ENCODE measurements at places on chromosomes 2 and 18. TPM values are rescaled to one million over a fixed set of nuclear protein-coding genes. Genes with fewer than 3 reads are reported as not detected.

DIS3L2 gene
- total RNA-seq, result 29.9 TPM

FEV gene
- not detected for total RNA-seq

EDAR gene
- total RNA-seq, result not detected

OR6B3 gene
- total RNA-seq, result not detected

LIPG gene
- total RNA-seq, result 0.24 TPM

PMAIP1 gene
- 7.5 TPM for total RNA-seq

GPAT2 gene
- 10.2 TPM for total RNA-seq

LBX2 gene
- 2.1 TPM for total RNA-seq

EN1 gene
- 22.9 TPM for total RNA-seq

ARHGAP28 gene
- total RNA-seq, result 56.2 TPM

SPC25 gene
- 0.49 TPM for total RNA-seq

CCDC142 gene
- 27.6 TPM for total RNA-seq

EFR3B gene
- 0.16 TPM for total RNA-seq

UGT1A1 gene
- not detected for total RNA-seq

ABHD1 gene
- 0.24 TPM for total RNA-seq

RTKN gene
- total RNA-seq, result 19.2 TPM

MYO5B gene
- 0.12 TPM for total RNA-seq

ANKZF1 gene
- total RNA-seq, result 24.8 TPM

SPAST gene
- 19.4 TPM for total RNA-seq

SP100 gene
- total RNA-seq, result 122 TPM

FHOD3 gene
- total RNA-seq, result 23.5 TPM

PLA2R1 gene
- 30.8 TPM for total RNA-seq

HAAO gene
- total RNA-seq, result 7.0 TPM

FOXD4L1 gene
- total RNA-seq, result 0.32 TPM

CAPN14 gene
- total RNA-seq, result 0.32 TPM

RGPD8 gene
- 18.2 TPM for total RNA-seq

ID2 gene
- 66.0 TPM for total RNA-seq

CHRNG gene
- total RNA-seq, result not detected

CXCR1 gene
- not detected for total RNA-seq

RHOB gene
- total RNA-seq, result 153 TPM

DSG1 gene
- total RNA-seq, result not detected

L3MBTL4 gene
- 0.49 TPM for total RNA-seq

CCBE1 gene
- total RNA-seq, result 302 TPM

EPHA4 gene
- 37.8 TPM for total RNA-seq

CCDC141 gene
- not detected for total RNA-seq

LMAN2L gene
- 19.5 TPM for total RNA-seq

RGPD3 gene
- total RNA-seq, result 0.49 TPM

EML4 gene
- 88.3 TPM for total RNA-seq

DNAJC5G gene
- total RNA-seq, result not detected

UGT1A4 gene
- total RNA-seq, result not detected

C1QL2 gene
- not detected for total RNA-seq

TNFRSF11A gene
- 0.12 TPM for total RNA-seq

NGEF gene
- 2.1 TPM for total RNA-seq

TTC32 gene
- total RNA-seq, result 9.4 TPM

RAMP1 gene
- 0.85 TPM for total RNA-seq

TDRD15 gene
- not detected for total RNA-seq

TBR1 gene
- total RNA-seq, result not detected

BMP10 gene
- not detected for total RNA-seq

ADD2 gene
- total RNA-seq, result 0.32 TPM

PREPL gene
- 43.0 TPM for total RNA-seq

PKDCC gene
- 6.7 TPM for total RNA-seq

UGT1A6 gene
- not detected for total RNA-seq

ANO7 gene
- 0.12 TPM for total RNA-seq

SCN3A gene
- not detected for total RNA-seq

VSNL1 gene
- total RNA-seq, result 0.16 TPM

DAPL1 gene
- not detected for total RNA-seq

CERS6 gene
- total RNA-seq, result 19.0 TPM

REEP1 gene
- total RNA-seq, result not detected

CNRIP1 gene
- 27.4 TPM for total RNA-seq
